ENCODE measurements at places on chromosomes 16 and 17.

DNA sequence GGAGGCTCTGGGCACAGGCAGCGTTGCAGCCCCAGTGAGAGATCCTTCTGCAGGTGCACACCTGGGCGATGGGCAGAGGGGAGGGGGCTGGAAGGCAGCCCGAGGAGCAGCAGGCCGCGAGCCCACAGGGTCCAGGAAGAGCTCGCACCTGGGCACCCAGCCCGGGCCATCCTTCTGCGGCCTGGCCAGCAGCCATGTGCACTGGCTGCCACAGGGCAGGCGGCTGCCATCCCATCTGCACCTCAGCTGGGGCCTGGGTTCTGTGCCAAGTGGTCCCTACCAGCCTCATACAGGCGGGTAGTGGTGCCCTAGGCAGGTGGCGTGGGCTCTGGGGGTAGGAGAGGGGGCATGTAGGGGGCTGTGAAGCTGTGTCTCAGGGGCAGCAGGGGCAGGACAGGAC lies 197.2 kb downstream of the RBFOX3 start:
- DNase-seq = no peak

DNA sequence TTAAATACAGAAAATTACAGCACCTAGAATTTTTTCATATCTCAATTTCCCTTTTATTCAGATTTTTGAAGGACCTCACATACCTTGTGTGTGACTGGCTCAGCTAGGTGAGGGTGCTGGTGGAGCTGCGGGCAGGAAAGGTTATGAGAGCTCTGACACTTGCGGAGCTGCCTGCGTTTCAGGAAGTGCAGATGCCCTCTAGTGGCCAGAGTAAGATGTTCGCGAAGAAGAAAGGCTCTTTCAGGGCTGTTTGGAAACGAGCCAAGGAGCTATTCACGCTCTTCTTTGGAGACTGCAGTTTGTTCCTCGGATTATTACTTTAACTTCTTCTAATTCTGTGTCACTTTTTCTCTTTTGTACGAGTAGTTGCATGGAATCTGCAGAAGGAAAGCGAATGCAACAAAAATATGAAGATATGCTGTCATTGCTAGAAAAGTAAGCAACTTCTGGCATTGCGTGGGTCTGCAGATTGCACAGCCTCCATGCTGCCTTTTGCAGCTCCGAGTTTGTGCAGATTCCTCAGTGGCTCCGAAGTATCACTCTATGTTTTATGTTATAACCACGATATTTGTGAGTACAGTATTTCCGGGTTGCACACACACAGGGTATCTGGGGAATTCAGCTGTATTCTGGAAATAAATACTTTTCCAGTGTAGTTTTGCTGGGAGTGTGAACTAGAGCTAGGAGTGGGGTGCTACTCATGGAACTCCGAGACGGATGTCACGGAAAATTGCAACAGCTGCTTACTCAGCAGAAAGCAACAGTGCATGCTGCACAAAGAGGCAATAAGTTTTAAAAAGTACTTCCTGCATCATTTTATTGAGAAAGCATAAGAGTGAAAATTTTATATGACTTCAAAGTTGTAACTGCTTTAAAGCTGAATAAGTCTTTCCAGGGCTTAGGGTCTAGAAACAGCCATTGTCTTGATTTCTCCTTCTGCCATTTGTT lies 46.3 kb downstream of the DNAH9 start:
- DNase-seq = peak; percentile 75

GRCh38 chr17:32484628-32485027 lies 2.2 kb upstream of the CDK5R1 start:
- no peak for DNase-seq

- DNase-seq = no peak
Observed at GRCh38 chr17:21108651-21109050, 18.1 kb upstream of the DHRS7B start.

DNA sequence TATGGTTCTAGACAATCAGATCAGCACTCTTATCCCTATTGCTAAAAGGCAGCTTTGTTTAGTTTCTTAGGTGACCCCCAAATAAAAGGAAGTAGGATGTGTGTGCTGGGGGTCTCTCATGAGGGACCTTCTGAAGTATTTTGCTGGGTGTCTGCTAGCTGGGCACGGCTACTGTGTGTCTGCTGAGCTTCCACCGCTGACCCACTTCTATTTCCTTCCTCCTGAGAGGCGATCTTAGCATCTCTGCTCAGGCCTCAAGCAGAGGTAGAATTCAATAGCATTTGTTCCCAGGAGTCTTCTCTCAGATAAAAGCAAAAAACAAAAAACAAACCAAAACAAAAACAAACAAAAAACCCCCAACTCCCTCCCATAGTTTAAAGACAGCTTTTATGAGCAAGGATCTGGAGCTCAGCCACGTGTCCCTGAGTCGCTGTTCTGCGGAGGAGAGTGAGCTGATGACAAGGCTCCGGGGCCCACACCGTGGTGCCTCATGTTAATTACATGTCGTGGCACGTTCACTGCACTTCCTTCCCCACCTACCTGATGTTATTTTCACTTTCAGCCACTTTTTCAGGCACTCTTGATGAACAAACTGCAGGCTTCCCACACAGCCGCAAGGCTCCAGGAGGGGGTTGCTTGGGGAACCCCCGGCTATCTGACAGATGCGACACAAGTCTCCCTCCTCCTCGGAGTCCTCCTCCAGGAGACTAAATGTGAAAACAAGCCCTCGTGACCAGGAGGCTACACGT lies 83.5 kb downstream of the MARCHF10 start:
- DNase-seq = no peak

DNA sequence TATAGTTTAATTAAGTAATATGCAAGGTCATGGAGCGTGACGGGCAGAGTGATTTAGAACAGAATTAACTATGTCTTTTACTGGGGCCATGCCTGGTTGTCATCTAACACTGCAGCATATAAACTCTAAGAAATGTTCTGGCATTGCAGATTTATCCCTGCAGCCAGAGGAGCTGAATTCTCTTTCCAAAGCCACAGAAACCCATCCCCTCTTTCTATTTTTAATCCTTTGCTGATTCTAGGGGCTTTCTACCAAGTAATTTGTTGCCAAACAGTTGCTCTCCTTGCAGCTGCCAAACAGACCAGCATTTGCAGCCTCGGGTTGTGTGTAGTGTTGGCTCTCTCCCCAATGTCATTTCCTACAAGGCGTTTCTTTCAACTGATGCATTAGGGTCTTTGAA lies 243.2 kb upstream of the MON1B start:
- DNase-seq = no peak

DNA sequence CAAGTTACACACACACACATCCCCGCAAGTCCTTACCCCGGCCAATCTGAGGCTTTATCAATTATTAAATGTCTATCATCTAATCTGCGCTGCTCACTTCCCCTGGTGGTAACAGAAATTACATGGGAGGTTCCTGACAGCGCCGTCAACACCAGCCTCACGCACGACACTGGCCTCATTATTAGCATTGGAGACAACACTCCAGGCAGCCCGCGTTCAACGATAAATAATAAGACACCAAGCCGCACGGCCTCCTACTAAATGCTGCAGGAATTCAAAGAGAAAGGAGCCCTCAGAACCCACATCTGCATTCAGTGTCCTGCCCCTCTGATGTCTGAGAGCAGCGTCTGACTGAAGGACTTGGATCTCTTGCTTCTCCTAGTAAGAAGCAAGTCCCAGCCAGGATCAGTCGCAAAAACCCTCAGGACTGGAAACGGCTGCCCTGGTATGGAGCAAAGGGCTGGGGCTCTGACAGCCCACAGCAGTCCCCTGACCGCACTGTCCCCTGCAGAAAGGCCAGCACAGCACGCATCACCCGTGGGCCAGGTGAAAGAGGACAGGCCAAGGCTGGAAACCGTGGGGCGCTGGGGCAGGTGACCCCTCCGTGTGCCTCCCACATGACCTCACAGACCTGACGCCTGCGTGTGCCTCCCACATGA lies 7.6 kb upstream of the RPH3AL start:
- no peak for DNase-seq

GRCh38 chr16:89036776-89037175 lies 56.9 kb upstream of the ACSF3 start:
- DNase-seq = no peak

DNA sequence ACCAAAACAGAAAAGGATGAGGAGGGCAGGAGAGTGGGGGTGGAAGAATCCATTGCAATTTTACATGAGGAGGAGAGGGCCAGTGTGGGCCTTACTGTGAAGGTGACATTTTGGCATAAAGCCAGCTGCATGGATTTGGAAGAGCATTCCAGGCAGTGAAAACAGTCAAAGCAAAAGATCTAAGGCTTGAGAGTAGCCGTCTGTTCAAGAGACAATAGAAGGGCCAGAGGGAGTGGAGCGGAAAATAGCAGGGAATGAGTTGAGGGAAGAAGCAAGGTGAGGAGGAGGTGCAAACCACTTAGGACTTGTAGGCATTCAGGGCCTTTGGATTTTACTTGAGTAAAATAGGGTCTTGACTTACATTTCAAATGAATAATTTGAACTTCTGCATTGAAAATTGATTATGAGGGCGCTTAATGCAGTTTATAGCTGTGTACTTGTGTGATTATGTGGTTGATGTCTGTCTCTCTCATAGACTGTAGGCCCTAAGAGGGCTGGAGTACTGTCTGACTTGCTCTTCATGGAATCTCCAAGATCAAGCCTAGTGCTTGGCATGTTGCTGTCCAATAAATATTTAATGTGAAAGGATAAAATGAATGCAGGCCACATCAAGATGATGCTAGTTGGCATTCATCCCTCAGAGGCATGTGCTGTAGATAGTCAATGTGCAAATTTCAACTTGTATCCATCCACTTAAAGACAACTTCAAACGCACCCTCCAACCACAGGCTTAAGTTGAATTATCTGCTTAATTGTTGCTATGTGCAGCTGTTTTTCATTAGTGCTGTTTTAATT lies 772.1 kb upstream of the RBFOX1 start:
- DNase-seq = no peak

GRCh38 chr16:27374804-27375425 lies 27.1 kb upstream of the IL21R start:
- peak; percentile 80 for DNase-seq

GRCh38 chr17:59669944-59670343 lies 37.3 kb downstream of the PTRH2 start:
- no peak for DNase-seq

- DNase-seq = no peak
Observed at GRCh38 chr17:45341533-45342158, 24.8 kb upstream of the MAP3K14 start.

- DNase-seq = no peak
Observed at GRCh38 chr16:74501484-74502478, 80.5 kb upstream of the CLEC18B start.
